ENCODE measurements at places on chromosomes 4 and X.

DNA sequence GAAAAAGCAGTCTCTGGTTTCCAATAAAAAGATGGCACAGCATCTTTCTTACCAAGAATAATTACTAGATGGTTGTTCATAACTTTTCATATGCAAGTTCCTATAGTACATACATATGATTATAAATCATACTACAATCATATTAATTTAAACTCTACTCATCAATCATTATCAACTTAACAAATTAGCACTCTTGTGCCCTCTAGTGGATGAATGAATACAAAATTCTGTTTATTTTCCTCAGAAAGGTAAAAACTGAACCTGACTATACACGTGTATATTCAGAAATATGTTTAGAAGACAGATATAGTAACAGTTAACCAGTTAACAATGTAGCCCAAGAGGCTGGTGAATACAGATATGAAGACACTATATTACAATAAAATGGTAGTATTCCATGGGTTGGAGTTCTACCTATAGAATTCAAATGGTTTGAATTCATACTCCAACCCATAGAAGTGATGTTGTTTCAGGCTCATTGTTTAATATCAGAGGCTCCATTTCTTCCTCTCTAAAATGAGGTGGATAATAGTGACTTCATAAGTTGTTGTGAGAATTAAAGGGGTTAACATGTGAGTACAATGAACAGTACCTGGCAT, 100.0 kb downstream of the ADAMTS3 start:
- no peak for DNase-seq

DNA sequence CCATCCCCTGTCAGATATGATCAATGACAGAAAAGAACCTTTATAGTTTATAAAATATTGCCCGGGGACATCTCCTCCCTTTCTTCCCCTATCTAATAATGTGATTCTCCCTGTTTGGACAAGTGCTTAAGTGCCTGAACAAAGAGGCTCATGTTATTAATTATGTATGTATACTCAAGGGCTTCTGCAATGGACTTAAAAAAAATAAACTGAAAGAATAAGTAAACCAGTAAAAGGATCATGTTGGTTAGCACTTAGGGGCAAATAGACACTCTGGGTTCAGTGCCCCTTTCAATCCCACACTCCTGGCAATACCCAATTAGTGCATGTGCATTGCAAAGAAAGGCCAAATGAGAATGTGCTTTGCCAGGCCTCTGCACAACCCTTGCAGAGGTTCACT, 30.7 kb upstream of the RPS6KA6 start:
- no peak for DNase-seq

DNA sequence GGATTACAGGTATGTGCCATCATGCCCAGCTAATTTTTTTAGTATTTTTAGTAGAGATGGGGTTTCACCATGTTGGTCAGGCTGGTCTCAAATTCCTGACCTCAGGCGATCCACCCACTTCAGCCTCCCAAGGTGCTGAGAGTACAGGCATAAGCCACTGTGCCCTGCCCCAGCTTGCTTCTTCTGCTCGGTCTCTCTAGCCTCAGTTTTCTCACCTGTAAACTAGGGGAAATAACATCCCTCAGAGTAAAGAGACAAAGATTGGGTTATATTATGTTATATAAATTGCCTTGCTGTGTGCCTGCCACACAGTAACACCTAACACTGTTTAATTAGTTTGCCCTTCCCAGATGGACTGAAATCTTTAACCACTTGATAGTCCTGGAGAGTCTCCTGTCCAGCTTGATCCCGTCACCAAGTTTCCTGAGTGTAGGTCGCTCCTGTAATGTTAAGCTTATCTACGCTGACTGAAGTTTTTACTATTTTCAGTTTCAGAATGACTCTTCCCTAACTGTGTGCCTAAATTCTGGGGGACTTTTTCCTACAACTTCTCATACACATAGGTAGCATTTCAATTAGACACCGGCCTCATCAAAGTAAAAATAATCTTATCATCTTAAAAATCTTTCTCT, 412.7 kb upstream of the TENM3 start:
- no peak for DNase-seq

DNA sequence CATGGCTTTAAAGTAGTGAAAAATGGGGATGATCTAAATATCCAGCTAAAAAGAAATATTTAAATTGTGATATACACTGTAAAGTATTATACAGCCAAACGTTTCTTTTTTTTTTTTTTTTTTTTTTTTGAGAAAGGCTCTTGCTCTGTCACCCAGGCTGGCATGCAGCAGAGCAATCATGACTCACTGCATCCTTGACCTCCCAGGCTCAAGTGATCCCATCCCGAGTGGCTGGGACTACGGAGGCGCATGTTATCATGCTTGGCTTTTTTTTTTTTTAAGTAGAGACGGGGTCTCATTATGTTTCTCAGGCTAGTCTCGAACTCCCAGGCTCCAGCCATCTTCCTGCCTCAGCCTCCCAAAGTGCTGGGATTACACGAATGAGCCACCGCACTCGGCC, 17.1 kb downstream of the SMIM14 start:
- DNase-seq = no peak

DNA sequence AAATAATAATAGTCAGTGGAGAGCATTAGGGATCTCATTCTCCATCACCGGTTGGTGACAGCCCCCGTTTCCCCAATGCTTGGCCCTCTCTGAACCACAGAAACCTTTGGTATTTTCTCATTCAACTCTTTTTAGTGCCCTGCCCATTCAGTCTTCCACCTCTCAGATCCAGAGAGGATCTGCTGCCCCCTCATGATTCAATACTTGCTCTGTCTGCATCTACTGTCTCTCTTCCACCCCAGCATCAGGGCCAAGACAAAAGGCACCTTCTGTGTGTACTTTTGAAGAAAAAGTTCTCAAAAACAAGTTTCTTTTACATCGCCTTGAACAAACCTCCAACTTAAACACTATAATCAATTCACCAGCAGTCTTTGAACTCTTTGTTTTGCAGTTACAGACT, 19.3 kb downstream of the CLTRN start:
- no peak for DNase-seq
